Glomerular endothelial cell (primary cell): ENCODE measurements at places on chromosomes 6 and 20. TPM values are rescaled to one million over a fixed set of nuclear protein-coding genes. Genes with fewer than 3 reads are reported as not detected.

GRCh38 chr20:2084703-2085102 is 16.9 kb upstream of the STK35 start:
- no peak for DNase-seq

DNA sequence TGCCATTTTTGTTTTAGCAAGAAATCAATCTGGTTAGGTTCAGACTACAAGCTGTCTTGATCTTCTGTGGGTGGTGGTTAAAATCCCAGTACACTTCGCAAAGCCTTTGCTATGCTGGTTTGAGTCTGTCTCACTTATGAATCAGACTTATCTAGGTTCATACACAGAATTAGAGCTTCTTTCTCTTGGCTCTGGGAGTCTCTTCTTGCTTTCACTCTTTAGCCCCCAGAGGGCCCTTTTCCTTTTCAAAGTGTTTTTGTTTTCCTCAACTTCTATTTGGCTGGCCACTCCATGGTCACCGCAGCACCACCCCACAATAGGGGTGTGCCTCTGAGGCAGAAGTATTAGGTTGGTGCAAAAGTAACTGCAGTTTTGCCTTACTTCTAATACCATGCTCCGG is 21.3 kb downstream of the ECI2 start:
- DNase-seq, result no peak

GRCh38 chr6:55456016-55456415 is 123.0 kb downstream of the HMGCLL1 start:
- no peak for DNase-seq

DNA sequence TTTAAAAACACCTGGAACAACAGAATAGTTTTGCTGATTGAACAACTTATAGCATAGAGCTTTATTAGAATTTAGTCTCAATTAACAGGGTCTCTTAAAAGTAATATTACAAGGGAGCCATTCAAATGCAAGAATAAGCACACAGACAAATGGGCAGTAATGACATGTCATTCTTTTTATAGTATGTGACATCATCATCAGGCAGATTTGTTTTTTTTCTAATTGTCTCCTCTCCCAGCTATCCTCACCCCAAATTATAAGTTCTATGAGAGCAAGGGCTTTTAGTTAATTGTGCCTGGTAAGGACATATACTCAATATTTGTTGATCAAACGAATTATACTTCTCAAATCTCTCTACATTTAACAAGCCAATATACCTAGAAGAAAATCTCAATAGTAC is 11.0 kb downstream of the PGM3 start:
- DNase-seq, result no peak

DNA sequence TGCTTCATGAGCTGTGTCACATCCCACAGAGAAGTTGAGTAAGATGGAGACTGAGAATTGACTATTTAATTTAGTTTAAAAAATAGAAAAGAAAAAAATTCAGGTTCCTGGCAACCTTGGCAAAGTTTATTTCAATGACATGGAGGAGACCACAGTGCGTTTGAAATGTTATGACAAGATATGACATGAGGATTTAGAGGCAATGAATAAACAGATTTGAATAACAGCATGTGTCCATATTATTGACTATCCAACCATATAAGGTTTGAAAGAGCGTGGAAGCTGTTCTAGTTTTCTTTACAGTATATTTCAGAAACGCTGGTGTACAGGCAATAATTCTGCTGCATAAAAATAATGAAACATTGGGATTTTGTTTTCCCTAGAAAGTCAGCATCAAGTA is 303.9 kb downstream of the SMOC2 start:
- DNase-seq, result no peak

DNA sequence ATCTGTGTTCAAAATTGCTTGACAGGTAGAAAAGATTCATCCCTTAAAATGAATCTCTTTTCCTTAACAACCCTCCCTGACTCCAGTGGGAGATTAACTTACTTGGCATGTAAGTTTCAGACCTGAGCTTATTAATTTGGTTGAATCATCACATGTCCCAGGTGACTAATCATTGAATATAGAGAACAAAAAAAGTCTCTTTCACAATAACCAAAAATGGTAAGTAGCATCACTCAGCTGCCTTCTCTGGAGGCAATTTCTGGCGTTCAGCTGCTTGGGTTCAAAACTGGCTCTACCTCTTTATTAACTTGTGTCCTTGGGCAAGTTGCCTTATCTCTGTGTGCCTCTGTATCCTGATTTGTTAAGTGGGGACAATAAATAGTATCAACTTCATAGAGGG is 2.9 kb downstream of the C6orf141 start:
- no peak for DNase-seq

GRCh38 chr6:163577404-163577803 is 162.9 kb downstream of the QKI start:
- DNase-seq, result no peak

DNA sequence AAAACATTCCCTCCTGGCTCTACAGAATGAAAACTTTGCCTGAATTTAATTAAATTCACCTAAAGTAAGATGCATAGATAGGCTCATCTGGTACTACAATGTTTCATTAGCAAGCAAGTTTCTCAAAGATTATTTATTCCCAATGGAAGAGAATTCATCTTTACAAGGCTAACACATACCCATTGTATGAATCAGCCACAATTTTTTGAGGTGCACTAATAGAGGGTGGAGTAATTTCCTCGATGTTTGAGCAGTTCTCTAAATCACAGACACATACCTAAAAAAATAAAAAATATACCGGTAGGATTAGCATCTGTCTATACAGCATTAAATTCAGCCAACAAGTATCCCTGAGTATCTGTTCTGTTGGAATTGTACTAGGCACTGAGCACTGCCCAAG is 32.7 kb downstream of the ROS1 start:
- no peak for DNase-seq

DNA sequence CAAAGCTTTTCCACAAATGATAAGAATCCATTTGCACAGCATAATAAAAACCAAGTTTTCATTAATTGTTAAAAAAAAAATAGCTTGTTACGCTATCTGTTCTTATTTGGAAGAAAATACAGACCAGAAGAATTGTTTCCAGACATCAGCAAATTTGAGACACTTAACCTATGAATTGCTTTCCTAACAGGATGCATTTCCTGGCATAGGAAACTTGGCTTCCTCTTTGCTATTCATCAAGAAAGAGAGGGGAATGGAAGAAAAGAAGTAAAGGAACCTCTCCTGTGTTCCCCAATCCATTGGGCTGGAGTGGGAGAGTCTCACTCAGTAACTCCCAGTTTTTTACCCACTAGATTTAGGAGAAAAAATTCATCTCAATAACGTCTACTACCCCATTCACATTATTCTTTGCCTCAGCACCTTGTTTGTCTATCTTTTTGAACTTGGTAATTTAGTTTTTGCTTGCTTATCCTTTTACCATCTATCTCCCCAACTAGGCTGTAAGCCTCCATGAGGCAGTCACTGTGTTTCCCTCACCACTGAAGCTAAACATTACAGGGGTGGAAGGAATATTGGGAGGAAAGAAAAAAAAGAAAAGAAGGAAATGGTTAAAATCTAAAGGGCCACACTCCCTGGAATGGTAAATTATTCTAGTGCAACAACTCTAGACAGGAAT is 150.3 kb downstream of the COL21A1 start:
- no peak for DNase-seq

DNA sequence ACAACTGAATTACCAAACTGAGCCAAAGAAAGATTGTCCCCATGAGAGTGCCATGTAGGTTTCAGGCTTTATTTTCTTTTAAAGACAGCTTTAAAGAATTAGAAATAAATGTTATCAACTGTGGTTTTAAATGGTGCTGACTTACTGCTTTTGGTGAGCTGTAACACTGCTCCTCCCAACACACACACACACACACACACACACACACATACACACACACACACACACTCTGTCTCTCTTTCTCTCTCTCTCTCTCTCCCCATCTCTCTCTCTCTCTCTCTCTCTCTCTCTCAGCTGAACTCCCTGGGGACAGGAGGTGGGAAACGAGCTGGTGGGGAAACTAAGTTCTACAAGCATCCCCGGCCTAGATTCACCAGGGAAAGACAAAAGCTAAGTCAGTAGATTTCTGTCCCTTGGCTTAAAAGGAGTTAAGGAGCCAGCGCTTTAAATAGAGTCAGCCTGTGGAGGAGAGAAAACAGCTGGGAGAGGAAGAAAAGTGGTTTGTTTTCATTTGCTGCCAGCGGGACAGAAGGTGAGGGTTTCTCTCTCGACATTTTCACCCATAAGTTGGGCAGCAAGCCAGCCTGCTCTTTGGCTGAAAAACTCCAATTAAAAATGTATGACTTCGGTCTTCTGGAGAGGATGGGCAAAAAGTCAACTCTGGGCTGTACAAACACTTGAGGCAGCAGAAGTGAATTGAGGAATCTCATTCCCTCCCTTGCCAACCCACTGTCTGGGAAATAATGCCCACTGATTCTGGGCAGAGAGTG is 27.4 kb downstream of the CBLN4 start:
- no peak for DNase-seq

DNA sequence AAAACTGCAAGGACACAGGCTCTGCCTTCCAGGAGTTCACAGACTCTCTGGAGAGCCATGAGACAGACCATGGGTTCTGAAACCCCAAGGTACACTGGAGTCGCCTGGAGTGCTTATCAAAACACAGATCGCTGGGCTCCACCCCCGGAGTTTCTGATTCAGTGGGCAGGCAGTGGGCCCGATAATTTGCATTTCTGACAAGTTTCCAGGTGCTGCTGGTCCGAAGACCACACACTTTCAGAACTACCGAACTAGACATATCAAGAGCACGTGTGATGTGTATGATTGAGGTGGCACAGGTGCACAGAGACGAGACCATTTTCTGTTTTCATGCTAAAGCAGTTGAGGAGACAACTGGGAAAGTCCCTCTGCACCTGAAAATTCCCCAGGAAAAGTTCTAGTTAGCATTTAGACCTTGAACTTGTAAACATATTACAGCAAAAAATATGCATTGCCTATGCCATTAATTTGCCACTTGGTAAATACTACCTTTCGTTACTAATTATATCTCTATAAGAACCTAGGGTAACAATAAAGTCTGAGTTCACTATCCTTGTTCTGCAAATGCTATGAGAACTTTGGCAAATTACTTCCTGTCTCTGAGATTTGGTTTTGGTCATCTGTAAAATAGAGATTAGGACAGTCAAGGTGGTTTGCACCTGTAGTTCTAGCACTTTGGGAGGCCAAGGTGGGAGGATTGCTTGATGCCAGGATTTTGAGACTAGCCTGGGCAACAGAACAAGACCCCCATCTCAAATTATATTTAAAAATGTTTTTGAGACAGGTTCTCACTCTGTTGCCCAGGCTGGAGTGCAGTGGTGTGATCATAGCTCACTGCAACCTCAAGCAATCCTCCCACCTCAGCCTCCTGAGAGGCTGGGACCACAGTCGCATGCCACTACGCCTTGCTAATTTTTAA is 14.3 kb upstream of the PIM1 start:
- no peak for DNase-seq

DNA sequence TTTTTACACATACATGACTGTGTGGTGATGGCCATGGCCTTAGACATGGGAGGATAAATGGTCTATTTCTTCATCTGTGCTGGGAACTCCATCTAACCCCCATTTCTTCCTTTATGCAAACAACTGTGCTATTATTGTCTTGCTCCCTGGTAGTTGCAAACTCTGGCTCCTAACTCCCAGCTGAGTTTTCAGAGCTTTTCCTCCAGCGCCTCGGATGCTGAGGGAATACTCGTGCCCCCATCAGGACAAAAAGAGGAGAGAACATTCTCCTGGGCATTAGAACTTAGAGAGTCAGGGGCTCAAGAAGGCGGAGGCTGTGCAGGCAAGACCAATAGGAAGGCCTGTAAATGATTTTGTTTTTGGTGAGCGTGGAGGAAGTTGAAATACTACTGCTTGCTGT is 2.1 kb downstream of the DAAM2 start:
- no peak for DNase-seq

- DNase-seq, result no peak
Measured at GRCh38 chr20:59441860-59442810, 141.7 kb downstream of the EDN3 start.

GRCh38 chr20:8764344-8764962 is 304.4 kb upstream of the PLCB4 start:
- DNase-seq, result no peak

DNA sequence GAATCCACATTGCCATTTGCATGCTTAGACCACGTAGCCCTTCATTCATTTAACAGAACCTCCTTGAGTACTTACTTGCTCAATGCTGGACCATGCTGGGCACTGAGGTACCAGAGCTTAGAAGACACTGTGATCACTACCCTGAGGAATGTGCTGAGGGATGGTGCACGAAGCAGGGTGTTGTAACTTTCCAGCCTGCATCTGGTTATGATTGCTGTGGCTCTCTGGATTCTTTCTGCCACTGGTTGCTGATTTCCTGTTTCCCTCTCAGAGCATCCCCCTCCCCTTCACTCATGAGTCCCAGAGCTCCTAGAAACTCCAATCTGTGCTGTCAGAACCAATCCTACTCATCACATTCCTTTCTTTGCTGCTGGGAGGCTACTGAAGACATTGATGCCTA is 537.4 kb downstream of the PTPRT start:
- no peak for DNase-seq

GRCh38 chr20:63957690-63958441 is 1.6 kb upstream of the UCKL1 start:
- no peak for DNase-seq

DNA sequence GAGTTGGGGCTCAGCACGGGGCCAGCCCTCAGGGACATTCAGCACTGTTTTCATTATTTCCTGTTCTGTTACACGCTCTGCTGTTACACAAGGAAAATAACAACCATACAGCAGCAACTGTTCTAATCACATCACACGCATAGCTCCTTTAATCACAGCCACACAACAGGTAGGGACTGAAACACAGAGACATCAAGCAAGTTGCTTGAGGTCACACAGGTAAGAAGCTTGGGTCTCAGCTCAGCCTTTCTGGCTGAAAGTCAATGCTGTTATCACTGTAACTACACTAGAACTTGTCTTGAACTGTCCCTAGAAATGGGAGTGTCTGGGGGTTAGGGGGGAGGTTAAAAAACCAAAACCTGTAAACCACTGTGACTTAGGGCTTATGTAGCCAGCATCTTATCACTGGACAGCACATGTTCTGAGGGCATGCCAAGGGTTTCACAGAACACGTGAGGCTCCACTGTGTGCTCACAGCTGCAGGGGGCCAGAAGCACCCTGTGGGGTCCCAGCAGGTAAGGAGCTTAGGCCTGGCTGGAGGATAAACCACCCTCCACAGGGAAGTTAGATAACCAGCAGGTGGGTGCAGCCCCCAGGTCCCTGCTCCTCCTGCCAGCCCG is 146.0 kb downstream of the EYA2 start:
- DNase-seq, result no peak

GRCh38 chr6:165223736-165224135 is 85.7 kb downstream of the C6orf118 start:
- DNase-seq, result no peak

Gene RNF217
- 8.9 and 15.2 TPM in 2 replicates for total RNA-seq

Gene RAET1L
- not detected in 2 replicates for total RNA-seq

Gene GRM1
- 0.05 and 0.06 TPM in 2 replicates for total RNA-seq

Gene SLC52A3
- not detected in 2 replicates for total RNA-seq

Gene BMP7
- total RNA-seq, result 3.6 TPM in 1 of 2 replicates, not detected in the other

Gene PMEPA1
- total RNA-seq, result 11.9 and 16.2 TPM in 2 replicates

Gene PNLDC1
- not detected in 2 replicates for total RNA-seq

Gene ZNF337
- total RNA-seq, result 10.6 and 16.5 TPM in 2 replicates

Gene POPDC3
- total RNA-seq, result 5.0 and 9.7 TPM in 2 replicates

Gene RAD21L1
- not detected in 2 replicates for total RNA-seq

Gene GINS1
- 3.1 and 4.4 TPM in 2 replicates for total RNA-seq
